ENCODE measurements at places on chromosomes 7 and 10.

DNA sequence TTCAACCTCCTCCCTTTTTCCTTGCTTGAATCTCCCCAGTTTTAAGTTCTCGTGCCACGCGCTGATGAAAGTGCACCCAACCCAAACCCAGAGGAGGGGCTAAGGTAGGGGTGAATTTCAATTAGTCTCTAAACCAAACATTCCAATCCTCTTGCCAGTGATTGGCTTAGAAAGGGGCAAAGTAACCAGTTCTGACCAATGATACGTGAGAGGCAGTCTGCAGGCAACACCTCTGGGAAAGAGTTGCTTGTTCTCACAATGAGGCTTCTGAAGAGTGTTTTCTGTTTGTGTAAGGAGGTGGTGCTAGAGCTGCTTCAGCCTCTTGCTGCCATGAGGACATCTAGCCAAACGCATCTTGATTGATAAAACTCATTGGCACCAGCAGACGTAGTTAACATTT lies 21.8 kb downstream of the SLC35G1 start:
- DNase-seq, result no peak

DNA sequence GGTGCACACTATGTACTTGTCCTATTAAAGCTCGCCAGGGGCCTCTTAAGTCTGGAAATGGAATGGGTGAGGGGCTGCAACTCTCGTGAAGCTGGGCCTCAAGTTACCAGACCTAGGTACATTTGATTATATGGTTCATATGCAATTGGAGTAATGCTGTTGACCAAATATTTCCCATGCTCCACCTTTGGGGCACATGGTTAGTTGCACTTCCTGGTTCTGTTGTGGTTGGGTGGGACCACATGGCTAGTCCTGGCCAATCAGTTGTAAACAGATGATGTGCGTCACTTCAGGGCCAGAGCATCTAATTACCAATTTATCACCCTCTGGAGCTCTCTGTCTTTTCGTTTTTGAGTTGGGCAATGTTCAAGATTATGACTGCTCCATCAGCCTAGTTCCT lies 39.5 kb upstream of the OPN4 start:
- no peak for DNase-seq

- no peak for DNase-seq
Measured at GRCh38 chr10:8026349-8027259, 27.9 kb upstream of the GATA3 start.

DNA sequence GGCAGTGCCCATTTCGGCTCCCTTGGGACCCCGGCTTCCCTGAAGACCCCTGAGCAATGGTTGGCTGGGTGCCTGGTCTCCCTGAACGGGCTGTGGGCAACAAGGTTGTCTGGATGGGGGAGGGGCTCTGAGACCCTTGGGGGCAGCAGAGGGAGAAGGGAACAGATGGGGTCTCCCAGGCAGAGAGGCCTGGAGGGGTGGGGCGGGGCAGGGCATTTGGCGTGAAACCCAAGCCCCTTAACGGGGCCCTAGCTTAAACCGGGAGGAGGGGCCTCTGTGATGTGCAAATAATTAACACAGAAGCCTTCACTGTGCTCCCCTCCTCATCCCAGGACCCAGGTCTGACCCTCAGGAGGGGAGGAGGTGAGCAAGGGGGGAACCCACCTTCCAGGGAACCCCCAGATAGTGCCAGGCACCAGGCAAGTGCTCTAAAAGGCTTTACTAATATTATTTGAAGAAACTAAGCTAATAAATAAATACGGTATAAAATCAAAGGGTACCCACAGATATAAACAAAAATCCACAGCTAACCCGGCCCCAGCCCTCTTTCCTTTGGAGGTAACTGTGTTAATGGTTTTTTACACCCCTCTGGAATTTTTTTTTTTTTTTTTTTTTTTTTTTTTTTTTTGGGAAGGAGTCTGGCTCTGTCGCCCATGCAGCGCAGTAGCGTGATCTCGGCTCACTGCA lies 170.8 kb downstream of the RNF216 start:
- no peak for DNase-seq
